ENCODE measurements at places on chromosomes 11 and 22.

DNA sequence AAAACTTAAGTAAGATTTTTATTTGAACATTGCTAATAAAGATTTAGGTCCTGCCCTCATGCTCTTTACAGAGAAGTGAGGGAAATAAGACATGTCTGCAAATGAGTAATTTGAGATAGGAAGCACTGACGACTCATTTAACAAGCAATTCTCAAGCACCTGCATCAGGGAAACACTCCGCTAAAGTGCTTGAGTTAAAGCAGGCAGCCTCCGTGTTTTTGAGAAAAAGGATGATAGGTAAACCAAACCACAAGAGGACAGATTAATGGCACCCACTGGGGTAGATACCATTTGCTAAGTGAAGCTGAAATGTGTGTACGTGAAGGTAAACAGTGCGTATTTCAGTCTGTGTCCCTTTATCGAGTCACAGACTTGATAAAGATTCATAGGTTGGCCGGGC lies 184.6 kb upstream of the CARD18 start:
- DNase-seq = no peak

- DNase-seq = no peak
Measured at GRCh38 chr11:45665206-45665932, at the start of gene CHST1. CHST1 (minus strand) TSS chr11:45665622; CDS start chr11:45650923, 14,699 bp downstream.

DNA sequence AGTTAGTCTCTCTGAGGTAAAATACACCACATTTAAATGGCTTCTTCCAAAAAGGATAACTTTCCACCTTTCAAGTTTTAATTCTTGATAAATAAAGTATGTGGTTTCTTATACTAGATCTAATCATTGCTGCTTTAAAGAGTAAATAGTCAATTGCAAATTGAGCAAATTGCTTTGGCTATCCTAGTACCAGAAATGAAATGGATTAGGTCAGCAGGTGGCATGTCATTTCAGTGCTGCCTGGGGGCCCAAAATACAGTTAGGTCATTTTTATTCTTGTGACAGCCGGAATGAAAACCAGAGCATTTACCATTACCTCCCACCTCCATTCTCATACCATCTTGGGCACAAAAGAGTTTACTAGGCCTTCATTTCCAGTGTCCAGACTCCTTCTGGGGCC lies 70.2 kb downstream of the PHF21A start:
- DNase-seq = no peak

DNA sequence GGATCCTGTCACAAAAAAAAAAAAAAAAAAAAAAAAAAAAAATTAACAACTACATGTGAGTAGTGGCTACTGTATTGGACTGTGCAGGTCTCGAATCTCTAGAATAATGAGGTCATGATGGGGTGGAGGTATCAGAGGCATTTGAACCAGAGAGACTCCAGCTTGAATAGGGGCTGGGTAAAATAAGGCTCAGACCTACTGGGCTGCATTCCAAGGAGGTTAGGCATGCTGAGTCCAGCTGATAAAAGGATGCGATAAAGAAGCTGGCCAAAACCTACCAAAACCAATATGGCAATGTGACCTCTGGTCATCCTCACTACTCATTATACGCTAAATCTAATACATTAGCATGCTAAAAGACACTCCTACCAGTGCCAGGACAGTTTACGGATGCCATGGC lies 5.9 kb upstream of the PACSIN3 start:
- DNase-seq = no peak

DNA sequence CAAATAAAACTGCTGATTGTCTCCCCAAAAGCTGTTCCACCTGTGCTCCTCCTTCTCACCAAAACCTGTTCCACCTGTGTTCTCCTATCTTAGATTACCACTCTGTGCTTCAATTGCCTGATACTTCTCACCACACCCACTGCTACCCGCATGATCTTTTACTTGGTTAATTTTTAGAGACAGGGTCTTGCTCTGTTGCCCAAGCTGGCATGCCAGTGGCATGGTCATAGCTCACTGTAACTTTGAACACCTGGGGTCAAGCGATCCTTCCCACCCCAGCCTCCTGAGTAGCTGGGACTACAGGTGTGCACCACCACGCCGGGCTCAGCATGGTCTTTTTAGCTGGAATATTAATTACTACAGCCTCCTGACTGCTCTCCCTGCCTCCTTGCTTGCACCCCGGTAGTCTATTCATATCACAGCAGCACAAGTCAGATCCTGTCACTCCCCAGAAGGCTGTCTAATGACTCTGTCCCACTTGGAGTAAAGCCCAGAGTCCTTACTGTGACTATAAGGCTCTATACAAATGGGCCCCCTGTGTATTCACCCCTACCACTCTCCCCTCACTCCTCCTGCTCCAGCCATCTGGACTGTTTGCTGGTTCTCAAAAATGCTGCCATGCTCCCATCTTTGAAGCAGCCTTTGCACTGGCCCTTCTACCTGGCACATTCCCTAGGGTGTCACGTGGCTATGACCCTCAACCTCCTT lies 3.5 kb downstream of the C11orf91 start:
- no peak for DNase-seq
